Activated CD4-positive, alpha-beta T cell treated with anti-CD3 and anti-CD28 coated beads, Interleukin-2, Interleukin-4, amounts not matched to agents 100 ng/mL and 50 ng/mL, durations not matched to agents 16 hours and 8 hours (primary cell): ENCODE measurements at places on chromosomes 5 and 9.
A peak's percentile ranks its signal among the peaks of the same experiment; 100 is the strongest.

- no peak for DNase-seq
These were observed 93.4 kb downstream of the NRG2 start for GRCh38 chr5:139949710-139950109.

GRCh38 chr5:2722901-2723300 lies 28.6 kb downstream of the IRX2 start:
- no peak for DNase-seq

GRCh38 chr9:127258606-127259471 lies 5.7 kb upstream of the GARNL3 start:
- no peak for DNase-seq

GRCh38 chr5:127758766-127759283 lies 55.6 kb downstream of the CCDC192 start:
- no peak for DNase-seq

DNA sequence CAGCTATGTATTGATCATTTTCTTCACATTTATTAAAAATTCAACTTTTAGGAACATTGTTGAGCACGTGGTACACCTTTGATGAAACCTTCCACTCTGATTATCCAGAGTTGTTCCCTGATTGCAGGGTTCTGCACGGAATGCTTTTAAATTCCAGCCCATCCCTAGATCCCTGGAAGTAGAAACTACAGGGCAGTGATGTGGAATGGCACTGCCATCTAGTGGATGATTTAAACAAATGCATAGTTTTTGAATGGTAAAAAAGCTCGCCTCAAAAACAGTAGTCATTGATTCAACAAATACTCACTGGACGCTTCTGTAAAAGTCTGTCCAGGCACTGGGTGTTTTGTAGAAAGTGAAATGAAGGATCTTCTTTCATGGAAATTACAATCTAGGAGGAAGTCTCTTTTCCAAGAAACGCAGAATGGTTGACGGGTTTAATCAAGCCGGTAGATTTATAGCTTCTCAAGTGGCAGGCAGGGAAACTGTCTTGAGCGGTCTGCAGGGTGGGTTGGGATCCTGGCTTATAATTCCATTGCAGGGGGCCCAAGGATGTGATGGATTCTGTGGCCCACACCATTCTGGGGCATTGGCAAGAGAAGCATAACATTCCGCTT lies 118.4 kb downstream of the ARHGAP26 start:
- peak; percentile 20 for DNase-seq

DNA sequence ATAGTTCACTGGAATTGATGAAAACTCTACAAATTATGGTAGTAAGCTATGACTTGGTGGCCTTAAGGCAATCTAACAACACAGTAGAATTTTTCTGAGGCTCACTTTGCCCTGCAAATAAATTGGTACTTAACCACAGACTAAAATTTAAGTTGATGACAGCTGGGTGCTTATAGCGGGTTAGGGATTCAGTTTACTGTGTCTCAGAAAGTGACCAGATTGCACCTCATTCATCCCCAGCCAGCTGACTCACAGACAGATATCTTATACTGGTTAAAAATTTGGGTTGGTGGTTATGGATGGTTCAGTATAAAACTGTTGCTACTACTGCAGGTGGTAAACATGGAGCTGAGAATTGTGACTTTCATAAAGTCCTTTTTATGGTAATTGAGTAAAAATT lies 2.8 kb downstream of the CKS2 start:
- DNase-seq = peak; percentile 40

DNA sequence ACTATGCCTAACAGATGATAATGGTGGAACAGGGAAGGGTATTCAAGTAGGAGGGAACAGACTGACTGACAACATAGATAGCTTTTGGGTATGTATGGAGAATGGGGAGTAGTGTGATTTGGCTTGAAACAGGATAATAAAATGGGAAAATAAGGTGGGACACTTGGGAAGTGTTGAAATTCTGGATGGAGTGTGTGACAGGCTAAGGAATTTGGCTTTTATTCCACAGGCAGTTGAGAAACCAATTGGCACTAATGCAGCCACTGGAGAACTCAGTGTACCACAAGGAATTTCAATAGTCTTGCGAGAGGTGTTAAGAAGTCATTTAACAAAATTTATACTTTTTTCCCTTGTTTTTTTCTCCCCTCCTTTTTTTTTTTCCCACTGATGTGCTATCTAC lies 153.5 kb upstream of the ELAVL2 start:
- no peak for DNase-seq
